ENCODE measurements at places on chromosomes 2 and 18.

GRCh38 chr2:178365116-178365515 is 85.9 kb downstream of the PRKRA start:
- DNase-seq, result no peak

DNA sequence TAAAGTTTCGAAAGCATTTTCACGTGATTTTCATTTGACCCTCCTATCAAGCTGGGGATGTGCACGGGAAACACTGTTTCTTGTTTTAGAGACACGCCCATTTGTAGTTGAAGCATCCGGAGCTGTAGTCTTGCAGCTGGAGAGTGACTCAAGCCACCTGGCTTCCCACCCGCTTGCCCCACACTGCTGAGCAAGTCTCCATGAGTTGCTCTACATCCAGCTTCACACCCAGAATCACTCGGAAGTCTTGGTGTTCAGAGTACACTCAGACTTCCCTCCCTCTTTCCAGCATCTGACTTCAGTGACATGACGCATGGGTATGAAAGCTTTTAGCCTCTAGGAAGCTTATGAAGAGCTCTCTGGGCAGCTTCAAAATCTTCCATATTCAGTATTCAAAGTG is 262.4 kb downstream of the NBAS start:
- no peak for DNase-seq

DNA sequence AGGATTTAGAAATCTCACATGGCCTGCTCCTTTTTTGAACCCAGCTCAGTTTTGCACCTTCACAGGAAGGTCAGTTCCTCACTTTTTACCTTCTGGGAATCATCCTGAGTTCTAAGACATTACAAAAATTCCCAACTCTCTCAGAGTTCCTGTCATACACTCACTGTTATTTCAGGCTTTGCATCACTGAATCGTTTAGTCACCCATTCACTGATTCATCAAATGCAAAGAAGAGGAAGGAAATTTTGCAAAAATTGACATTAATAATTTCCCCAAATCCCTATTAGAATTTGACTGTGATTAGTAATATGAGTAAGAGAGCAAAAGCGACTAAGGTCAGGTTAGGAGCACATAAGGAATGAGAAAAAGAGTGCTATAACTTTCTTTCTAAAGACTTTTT is 197.5 kb downstream of the PDE1A start:
- DNase-seq, result no peak

- DNase-seq, result no peak
Measured at GRCh38 chr2:214104219-214104618, 306.6 kb upstream of the VWC2L start.

DNA sequence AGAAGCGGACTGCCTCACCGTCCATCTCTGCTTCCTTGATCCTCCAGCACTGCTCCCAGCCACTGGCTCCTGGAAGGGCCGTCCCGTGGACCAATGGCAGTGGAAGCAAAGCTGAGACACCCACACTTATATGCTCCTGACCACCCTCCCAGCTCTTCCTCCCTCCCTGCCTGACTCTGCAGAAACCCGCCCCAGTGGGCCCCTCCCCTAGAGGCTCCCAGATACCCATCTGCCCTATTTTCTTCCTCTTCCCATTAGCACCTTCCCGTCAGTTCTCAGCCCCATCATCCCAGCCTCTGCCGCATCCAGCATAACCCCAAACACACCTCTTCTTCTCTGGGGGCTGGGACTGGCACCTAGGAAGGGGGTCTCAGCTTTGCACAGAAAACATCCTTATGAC is at the start of gene CLEC4F:
TSS of gene CLEC4F (minus strand) at position 101 of the 400 bp plus-strand sequence. CDS start at position 25, 76 bp downstream.
- DNase-seq, result no peak

DNA sequence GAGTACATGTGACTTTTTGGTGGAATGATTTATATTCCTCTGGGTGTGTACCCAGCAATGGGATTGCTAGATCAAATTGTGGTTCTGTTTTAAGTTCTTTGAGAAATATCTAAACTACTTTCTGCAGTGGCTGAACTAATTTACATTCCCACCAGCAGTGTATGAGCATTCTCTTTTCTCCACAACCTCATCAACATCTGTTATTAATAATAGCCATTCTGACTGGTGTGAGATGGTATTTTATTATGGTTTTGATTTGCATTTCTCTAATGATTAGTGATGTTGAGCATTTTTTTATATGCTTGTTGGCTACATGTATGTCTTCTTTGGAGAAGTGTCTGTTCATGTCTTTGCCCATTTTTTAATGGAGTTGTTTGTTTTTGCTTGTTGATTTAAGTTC is 267.4 kb upstream of the NT5C1B start:
- DNase-seq, result no peak

DNA sequence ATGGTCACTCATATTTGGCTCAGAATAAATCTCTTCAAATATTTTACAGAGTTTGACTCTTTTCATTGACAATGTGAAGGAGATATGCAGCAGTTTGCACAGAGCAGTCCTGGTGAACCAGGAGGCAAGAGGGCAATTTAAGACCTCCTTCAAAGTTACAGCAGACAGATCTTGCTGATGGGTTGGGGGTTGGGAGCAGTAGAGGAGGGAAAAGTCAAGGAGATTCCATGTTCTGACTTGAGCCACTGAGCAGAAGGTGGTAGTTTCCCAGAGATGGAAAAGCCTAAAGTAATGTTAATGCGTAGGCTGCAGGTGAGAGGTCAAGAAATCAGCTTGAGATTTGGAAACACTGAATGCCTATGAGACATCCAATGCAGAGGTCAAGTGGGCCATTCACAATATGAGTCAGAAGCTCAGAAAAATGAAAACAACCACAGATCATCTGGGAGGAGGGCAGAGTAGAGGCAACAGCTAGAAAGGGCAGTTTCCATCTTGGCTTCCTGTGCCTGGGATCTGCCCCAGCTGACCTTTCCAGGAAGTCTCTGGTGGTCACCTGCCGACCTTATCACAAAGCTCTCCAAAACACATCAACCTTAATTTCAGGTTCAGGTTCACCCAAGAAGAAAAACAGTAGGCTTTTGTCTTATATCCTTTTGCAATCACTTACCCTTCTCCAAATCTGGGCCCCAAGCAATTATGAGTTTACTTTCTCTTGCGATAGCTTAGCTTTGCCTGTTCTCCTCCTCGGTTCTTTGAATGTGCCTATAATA is 197.5 kb upstream of the ARL4C start:
- no peak for DNase-seq

All from cerebellar nuclear complex (tissue), 1 donor.